WTC11 (cell line): ENCODE measurements at places on chromosomes 1 and 21. TPM values are rescaled to one million over a fixed set of nuclear protein-coding genes. Genes with fewer than 3 reads are reported as not detected.

TCHHL1 gene
- not detected in 3 replicates for total RNA-seq

LCA5L gene
- total RNA-seq, result 0.64 to 1.0 TPM (median 0.76 TPM) in 3 replicates

KCNJ9 gene
- total RNA-seq, result 0.09 to 0.14 TPM in 2 of 3 replicates, not detected in the other

LRRN2 gene
- 3.2 to 5.3 TPM (median 3.4 TPM) in 3 replicates for total RNA-seq

IVL gene
- total RNA-seq, result not detected in 3 replicates
